IMR-90 (cell line): ENCODE measurements at places on chromosomes 7 and 10. TPM values are rescaled to one million over a fixed set of nuclear protein-coding genes. Genes with fewer than 3 reads are reported as not detected.

DNA sequence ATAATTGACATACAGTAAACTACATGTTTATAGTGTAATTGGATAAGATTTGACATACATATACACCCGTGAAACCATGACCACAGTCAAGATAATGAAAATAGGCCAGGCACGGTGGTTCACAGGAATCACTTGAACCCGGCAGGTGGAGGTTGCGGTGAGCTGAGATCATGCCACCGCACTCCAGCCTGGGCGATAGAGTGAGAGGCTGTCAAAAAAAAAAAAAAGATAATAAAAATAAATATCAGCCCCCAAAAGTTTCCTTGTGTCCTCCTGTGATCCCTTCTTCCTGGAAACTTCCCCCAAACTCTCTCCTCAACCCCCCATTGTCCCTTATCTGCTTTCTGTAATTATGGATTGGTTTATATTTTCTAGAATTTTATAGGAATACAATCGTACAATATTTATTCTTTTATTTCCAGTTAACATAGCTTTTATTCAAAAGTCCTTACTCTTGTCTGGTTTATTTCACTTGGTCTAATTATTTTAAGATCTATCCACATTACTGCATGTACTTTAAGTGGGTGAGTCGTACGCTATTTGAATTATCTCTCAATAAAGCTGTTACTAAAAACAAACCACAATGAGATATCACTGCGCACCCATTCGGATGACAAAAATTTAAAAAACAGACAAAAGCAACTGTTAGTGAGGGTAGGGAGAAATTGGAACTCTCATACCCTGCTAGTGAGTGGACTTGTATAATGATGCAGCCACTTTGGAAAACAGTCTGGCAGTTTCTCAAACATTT is 30.1 kb upstream of the TNPO3 start:
- no peak for DNase-seq

- DNase-seq: no peak
Observed at GRCh38 chr10:51699145-51699474, 285 bp downstream of the CSTF2T start.

- DNase-seq: no peak
Observed at GRCh38 chr10:95783741-95784140, 27.8 kb downstream of the ENTPD1 start.

DNA sequence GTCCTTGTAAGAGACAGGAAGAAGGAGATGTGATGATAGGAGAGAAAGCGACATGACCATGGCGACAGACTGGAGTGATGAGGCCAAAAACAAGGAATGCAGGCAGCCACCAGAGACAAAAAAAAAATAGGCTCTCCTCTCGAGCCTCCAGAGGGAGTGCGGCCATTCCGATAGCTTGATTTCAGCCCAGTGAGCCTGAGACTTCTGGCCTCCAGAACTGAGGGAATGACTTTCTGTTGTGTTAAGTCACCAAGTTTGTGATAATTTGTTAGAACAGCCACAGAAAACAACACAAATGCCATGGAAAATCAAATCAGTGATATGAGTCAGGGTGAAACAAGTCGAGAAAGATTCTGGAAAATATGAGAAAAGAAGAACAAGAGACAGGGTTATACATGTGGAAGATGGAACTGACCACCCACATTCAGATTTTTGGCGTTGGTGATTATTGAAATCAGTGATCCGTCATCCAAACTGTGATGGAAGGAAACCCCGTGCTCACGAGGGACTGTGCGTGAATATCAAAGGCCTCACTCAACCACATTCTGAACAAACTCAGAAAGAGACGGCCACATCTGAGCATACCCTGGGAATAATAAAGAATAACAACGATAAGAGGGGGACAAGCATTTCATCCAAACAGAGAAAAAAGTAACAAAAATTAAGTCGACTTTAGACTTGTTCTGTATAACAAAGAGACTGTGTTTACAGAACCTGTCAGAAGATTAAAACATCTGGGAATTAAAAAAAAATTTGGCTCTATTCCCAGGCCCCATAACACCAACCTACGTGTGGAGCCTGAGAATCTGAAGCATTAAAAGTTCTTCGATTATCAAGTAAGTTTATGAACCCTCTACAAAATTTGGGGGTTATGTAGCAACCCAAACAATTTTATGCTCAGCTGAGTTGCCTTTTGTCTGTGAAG is 72.1 kb downstream of the EEPD1 start:
- DNase-seq: peak; percentile 66

Gene ZNF503
- total RNA-seq: 0.36 and 0.83 TPM in 2 replicates

GRCh38 chr7:116572036-116572435 is 47.2 kb downstream of the CAV1 start:
- DNase-seq: no peak

GRCh38 chr7:128941946-128942526 is 4.3 kb downstream of the IRF5 start:
- no peak for DNase-seq

GRCh38 chr7:103447073-103447960 is 1.3 kb upstream of the SLC26A5 start:
- peak; percentile 62 for DNase-seq

- DNase-seq: no peak
Observed at GRCh38 chr7:28878481-28878880, 79.6 kb downstream of the TRIL start.

DNA sequence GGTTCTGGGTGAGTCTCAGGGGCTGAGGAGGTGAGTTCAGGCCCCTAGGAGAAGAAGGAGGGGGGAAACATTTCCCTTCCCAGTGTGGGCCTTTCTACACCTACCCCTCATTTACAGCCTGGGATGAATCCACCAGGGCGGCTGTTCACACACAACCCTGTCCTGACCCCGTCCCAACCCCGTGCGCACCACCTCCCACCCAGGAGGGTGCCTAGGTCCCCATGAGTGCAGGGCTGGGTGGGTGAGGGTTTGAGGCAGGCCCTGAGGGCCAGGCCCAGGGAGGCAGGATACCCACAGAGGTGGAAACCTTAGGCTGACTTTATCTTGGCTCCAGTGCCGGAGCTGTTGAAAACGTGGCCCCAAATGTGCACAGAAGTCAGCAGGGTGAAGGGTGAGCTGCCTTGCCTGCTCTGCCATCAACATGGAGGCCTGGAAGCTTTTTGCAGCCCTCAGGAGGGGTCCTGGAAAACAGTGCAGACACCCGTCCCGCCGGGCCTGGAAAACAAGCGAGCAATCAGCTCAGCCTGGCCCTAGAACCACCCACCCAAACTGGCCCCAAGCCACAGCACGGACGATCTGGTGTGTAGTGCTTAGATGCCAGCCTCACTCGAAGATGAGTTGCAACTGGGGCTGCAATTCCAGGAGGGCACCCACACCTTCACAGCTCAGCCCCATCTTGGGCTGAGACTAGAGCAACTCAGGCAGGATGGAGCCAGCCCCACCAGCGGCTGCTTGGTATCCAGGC is 9.3 kb upstream of the RET start:
- no peak for DNase-seq

- DNase-seq: no peak
Observed at GRCh38 chr7:129279757-129280156, 54.9 kb downstream of the AHCYL2 start.

DNA sequence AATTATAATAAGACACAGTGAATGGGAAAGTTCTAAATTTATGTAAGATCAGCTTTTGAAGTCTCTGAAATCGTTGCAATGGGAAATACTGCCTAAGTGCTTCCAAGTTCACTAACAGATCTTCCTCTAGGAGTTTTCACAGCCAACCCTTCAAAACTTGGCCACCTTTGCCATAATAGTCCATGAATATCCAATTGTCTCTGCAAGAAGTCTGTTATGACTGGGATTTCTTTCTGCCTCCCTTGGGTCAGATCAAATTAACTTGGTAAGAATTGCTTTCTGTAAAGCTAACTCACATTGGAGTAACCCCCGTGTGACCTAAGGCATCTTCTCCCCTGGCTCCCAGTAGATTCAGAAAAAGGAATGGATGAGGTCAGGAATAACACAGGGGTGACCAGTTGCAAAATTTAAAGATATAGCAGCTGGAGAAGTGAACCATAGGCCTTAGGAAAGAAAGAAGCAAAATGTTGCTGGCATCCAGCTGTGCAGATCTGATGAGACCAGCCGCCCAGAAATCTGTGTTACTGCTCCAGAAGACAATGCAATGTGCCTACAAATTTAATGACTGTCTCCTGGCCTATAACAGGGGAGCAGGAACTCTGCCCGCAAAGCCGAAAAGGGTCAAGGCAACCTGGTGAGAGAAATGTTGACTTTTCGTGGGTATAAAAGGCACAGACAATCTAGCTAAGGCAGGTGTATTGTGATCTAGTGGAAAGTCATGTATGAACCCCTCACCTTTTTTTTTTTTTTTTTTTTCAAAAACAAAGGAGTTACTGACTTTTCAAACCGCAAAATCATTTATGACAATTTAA is 7.5 kb upstream of the OPTN start:
- no peak for DNase-seq

GRCh38 chr10:100904917-100905316 is 7.8 kb upstream of the SLF2 start:
- no peak for DNase-seq

DNA sequence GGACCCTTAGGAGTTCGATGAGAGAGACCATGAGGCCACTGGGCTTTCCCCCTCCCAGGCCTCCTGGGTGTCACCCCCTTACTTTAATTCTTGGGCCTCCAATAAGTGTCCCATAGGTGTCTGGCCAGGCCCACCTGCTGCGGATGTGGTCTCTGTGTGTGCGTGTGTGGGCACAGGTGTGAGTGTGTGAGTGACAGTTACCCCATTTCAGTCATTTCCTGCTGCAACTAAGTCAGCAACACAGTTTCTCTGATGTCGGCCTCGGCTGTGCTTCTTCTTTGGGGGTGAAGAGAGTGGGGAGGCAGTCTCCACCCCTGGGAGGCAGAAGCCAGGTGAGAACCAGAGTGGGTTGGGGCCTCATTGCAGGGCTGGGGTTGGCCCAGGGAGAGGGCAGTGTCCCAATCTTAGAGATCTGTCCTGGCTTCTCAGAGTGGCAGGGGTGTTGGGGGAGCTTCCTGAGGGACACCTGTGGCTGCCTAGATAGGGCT is 1.5 kb downstream of the PVRIG start:
- DNase-seq: no peak

DNA sequence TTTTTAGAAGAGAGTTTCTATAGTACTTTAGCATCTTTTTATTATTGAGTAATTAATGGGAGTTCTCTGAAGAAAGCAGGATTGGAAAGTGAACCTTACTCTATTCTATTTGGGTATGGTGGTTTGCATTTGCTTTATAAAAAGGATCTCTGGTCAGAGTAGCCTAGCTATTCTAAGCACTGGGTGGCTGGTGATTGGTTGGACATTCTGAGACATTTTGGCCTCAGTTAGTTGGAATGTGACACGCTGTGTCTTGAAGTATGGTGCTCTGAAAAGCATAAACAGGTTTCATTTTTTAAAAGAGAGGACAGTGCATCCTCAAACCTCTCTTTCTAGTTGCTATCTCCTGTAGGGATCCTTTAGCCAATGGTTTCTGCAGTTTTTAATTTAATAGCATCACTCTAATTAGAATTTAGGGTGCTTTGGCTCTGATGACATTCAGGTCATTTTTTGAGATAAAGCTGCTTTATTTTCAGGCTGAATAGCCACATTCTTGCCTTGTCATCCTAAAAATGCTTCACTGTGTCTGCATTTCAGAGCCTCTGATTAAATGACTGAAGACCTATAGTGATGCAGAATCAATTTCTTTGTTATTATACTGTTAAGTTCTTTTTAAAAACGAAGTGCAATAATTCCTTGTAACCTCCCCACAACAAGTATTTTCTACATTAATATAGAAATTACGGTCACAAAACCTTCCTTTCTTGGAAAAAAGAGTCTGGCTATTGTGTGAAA is 20.6 kb downstream of the TMEM178B start:
- DNase-seq: no peak

- no peak for DNase-seq
Observed at GRCh38 chr7:111677848-111678247, 115.6 kb upstream of the IMMP2L start.

- DNase-seq: no peak
Observed at GRCh38 chr7:100443096-100443840, 7.0 kb upstream of the PPP1R35 start.

GRCh38 chr10:49398000-49398861 is 2.3 kb upstream of the DRGX start:
- DNase-seq: peak; percentile 28

DNA sequence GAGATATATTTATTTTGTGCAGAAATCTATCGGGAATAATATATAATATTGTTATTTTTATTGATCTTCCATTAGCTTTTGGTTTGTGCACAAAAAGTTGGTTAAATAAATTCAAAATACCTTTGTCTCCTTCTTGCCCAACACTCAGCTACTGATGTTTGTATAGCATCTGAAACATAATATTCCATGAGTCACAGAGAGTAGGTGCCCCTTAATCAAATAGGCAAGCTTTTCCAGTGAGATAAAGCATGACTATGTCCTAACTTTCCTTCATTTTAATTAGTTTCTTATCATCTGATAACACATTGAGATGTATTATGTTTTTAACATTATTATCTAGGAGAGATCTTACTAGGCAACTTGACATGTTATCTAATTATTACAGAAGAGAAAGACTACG is 432.2 kb downstream of the KIF20B start:
- DNase-seq: no peak

Gene ZNF488
- under 0.01 TPM in 2 replicates for total RNA-seq

Gene FAM25C
- not detected in 2 replicates for total RNA-seq

DNA sequence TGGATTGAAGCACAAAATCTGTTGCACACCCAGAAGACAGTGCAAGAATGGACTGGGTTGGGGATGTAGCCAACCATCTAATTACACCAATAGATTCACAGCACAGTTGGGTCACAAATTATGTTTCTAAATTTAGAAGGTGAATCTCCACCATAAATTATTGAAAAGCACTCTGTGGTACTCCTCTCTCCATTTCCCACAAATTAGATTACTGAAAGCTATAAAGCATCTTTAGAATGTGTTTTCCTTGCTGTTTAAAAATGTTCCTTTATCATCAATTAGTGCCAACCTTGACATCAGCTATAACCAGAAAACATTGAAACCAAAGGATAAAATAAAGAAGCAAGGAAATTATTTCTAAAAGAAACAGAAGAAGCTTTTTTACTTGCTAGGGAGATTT is 39.9 kb upstream of the HDAC9 start:
- DNase-seq: no peak

Gene NXPH1
- total RNA-seq: not detected in 2 replicates

GRCh38 chr7:50818324-50818723 is 35.6 kb upstream of the GRB10 start:
- DNase-seq: no peak

- DNase-seq: no peak
Observed at GRCh38 chr10:124477614-124478363, 16.2 kb downstream of the LHPP start.

Gene SGCE
- 36.4 and 40.5 TPM in 2 replicates for total RNA-seq

GRCh38 chr10:75034131-75034512 is 77.3 kb upstream of the SAMD8 start:
- no peak for DNase-seq

- peak; percentile 58 for DNase-seq
Observed at GRCh38 chr10:30786131-30786530, 156.6 kb upstream of the LYZL2 start.
